ENCODE measurements at places on chromosomes 4 and X. TPM values are rescaled to one million over a fixed set of nuclear protein-coding genes. Genes with fewer than 3 reads are reported as not detected.

DNA sequence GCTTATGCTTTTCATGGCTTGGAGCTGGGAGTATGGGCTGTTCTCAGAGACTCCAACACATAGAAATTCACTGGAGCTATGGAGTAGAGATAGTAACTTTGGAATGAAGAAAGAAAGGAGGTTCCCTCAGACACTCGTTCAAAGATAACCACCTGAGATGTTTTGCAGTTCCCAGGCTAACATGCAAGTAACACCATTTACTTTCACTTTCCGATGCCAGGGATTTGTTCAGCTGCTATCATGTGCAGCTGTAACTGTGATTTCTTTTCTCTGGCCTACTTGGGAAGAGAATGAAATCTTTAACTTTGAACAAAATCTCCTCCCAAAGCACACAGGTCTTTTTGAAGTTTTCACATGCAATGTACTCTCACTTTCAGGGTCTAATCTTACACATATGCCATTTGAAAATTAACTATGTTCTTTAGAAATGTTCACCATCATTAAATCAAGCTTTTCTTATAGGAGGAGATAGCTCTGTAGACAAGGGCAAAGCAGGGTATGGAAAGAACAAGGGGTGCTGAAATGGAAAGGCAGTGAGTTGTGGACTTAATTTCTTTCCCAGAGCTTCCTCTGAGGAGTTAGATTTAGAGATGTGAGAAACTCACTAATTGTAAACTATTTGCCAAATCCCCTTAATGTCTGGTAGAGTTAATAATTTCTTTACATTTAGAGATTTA is 514.3 kb downstream of the PDHA2 start:
- DNase-seq, result no peak

- no peak for DNase-seq
These were observed 3.9 kb upstream of the CXCL13 start for GRCh38 chr4:77601614-77602187.

DNA sequence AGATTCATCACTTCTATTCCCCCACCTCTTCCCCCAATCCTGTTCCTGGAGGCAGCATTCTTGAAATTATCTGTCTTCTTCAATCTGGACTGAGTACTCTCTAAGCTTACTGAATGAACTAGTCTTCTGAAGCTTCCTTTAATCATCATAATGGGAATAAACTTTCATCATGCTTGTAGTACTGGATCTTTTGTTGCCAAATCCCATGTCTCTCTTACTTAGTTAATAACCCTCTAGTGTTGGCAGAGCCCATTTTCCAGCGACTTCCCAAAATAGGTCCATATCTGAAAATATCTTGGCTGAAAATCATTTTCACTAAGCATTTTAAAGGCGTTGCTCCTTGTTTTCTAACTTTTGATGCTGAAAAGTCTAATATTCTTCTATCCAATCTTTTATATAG is 39.6 kb downstream of the RPS6KA3 start:
- no peak for DNase-seq

DNA sequence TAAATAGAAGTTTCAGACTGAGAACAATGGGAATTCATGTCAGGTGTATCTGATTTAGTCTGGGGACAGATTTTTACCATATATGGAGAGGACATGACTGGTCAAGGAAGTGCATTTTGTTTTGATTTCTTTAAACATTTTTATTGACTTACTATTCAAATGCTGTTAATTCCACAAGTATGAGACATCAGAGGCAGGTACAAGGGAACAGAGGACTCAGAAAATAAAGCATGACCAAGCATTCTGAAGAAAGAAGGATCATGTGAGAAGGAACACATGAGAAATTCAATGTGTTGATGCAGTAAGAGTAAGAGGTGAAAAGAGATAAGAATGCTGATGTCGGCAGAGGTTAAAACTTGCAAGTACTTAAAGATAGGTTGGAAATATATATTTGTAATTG is 1452.6 kb downstream of the PCDH7 start:
- DNase-seq, result no peak

DNA sequence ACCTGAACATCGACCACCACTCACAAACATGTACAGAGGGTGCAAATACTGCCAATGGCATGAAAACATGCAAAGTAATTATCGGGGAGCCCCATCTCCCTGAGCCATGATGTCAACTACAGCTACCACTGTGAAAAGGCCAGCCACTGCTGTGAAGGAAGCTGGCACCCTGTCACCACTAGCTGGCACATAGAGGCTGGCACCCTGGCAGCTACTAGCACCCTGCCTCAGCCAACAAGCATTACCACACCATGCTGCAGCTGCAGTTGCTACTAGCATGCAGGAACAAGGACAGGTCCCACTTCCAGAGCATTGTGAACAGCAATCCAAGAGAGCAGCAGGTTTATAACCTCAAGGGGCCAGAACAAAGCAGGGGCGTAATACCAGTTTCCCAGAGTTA is 81.4 kb downstream of the PRR32 start:
- no peak for DNase-seq

GRCh38 chrX:69844636-69845035 is 205.1 kb downstream of the AWAT2 start:
- DNase-seq, result no peak

DNA sequence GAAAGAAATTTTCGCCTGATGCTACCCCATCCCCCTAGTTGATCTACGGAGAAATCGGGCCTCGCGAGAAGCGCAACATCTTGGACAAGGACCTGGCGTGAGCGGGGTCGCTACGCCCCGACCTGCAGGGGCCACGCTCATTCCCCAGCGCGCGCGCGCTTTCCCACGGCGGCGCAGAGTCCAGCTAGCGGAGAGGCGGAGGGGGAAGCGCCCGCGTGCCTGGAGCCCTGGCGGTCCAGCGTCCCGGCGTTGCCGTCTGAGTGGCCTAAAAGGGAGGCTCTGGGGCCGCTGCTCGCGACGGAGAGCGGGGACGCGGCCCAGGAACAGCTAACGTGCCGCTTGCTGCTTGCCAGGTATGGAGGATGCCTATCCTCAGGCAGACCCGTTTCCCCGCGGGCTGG is 6.0 kb upstream of the SOX3 start:
- no peak for DNase-seq

DNA sequence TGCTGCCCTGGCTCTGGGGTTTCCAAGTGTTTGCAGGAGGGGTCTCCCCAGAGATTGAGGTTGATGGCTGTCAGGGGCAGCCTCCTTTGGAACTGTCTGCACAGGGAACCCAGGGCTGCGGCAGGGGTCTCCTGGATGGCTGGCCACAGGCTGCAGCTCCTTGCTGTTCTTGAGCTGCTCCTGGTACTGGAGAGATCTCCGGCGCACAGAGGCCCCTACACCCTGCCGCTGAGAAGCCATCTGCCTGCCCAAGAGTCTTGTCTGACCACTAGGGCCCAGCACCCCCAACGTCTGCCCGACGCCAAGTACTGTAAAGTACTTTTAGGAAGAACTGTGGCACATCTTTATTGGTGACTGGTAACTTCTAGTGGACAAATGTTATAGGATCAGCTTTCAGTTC is 13.5 kb downstream of the STIM2 start:
- DNase-seq, result no peak

GRCh38 chr4:107900508-107900907 is 30.8 kb upstream of the CYP2U1 start:
- no peak for DNase-seq

- DNase-seq, result no peak
These were observed 300.5 kb downstream of the TRIML1 start for GRCh38 chr4:188439641-188440311.

DNA sequence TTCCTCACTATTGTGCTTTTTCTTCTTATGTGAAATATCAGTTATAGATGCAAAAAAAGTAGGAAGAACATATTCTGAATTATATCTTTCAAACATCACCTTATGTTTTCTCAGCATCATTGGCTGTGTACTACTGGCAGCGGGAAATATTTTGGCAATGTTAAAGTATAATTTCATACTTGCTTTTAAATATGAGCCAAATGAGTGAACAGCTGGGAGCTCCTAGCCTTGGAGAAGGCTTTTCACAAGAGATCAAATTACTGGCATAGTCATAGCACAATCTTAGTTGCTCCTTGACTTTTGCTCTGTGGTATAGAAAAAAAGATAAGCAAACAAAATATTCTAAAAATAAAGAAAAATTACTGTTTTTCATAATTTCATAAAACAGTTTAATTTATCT is 1575.8 kb upstream of the PABPC4L start:
- no peak for DNase-seq

The GRPR gene
- 0.27 TPM for total RNA-seq
